NCI-H446 (cell line): ENCODE measurements at places on chromosomes 5 and 9.

- DNase-seq, result no peak
Measured at GRCh38 chr5:15026944-15027343, 155.4 kb upstream of the ANKH start.

DNA sequence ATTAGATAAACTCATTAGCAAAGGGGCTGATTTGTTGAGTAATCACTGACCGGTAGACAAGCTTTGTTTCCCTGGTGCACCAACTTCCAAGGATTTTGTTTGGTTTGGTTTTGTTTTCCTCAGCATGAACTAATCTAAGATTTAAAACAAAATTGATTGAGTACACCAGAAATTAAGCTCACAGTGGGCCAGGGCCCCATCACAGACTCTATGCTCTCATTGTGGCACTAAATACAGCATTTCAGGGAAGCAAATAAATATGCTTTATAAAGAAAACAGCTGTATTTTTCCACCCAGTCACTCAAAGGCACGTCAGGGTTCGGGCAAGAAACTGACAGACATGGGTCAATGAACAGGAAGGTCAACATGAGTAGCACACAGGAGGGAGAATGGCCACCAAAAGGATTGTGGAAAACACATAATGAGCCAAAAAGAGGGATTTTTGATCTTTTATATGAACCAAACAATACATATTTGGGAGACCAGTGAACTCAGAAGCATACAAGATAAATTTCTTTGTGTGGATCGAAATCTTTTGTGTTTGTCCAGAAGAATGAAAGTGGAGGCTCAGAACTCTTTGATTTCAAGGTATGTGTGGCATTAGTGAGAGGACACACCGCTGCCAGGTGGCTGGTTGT lies 8.8 kb downstream of the CFAP77 start:
- no peak for DNase-seq

DNA sequence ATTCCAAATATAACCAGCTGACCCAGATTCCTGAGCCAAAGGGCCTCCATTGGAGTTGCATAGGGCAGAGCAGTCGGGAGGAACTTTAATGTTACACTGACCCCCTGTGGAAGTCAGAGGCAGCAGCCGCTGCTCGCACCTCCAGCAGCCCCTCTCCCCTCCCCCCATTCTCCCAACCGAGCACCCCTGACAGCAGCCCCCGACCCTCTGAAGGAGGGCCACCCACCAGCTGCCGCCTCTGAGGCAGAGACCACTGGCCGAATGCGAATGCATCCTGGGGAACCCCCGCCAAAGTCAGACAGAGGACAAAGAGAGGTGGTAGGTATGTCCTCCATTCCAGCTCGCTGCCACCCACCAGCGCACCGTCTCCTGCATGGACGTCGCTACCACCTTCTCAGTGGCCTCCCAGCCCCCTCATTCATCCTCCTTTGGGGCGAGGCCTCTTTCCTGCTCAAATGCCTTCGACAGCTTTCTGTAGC lies 231.0 kb downstream of the CDK5RAP2 start:
- peak; percentile 71 for DNase-seq

GRCh38 chr9:14417237-14417636 lies 103.3 kb upstream of the NFIB start:
- peak; percentile 97 for DNase-seq
